Motor neuron (in vitro differentiated cells): ENCODE measurements at places on chromosomes 1 and 21.

DNA sequence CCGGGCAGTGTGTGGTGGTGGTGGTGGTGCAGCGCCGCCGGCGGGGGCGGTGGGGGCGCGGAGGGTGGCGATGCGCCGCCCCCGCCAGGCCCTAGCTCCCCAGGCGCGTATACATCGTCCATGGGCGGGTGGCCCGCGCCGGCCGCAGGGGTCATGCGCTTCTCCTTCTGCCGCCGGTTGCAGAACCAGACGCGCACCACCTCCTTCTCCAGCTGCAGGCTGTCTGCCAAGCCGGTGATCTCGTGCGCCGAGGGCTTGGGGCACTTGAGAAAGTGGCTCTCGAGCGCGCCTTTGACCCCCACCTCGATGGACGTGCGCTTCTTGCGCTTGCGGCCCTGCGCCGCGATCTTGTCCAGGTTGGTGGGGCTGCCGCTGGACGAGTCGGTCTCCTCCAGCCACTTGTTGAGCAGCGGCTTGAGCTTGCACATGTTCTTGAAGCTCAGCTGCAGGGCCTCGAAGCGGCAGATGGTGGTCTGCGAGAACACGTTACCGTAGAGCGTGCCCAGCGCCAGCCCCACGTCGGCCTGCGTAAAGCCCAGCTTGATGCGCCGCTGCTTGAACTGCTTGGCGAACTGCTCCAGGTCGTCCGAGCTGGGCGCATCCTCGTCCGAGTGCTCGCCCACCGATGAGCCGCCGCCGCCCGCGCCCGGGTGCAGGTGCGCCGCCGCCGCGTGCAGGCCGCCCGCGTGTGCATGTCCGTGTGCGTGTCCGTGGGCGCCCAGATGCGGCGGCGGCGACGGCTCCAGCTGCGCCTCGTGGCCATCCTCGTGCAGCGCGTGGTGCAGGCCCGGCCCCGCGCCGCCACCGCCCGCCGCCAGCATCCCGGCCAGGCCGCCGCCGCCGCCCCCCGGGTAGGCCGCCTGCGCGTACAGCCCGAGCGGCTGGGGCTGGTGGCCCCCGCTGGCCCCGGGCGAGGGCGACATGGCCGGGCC, 926 bp downstream of the POU3F1 start:
- ATAC-seq, result peak; percentile 1

GRCh38 chr1:239233626-239234025, 152.7 kb upstream of the CHRM3 start:
- no peak for ATAC-seq

DNA sequence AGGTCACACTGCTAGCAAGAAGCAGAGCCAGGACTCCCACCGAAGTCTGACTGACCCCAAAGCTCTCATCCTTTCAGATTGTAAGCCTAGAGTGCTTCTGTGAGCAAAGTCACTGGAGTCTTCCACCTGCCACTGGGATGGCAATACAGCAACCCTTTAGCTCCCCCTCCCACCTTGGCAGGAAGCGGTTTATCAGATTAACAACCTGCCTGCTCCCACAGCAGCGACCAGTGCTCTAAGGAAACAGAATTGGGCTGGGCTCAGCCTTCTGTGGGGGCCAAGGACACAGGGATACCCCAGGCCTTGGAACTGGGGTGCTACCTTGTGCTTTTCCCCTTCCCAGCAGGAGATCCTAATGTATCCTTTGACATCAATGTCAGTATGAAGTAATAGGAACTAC, 76.0 kb downstream of the GFI1 start:
- ATAC-seq, result no peak

DNA sequence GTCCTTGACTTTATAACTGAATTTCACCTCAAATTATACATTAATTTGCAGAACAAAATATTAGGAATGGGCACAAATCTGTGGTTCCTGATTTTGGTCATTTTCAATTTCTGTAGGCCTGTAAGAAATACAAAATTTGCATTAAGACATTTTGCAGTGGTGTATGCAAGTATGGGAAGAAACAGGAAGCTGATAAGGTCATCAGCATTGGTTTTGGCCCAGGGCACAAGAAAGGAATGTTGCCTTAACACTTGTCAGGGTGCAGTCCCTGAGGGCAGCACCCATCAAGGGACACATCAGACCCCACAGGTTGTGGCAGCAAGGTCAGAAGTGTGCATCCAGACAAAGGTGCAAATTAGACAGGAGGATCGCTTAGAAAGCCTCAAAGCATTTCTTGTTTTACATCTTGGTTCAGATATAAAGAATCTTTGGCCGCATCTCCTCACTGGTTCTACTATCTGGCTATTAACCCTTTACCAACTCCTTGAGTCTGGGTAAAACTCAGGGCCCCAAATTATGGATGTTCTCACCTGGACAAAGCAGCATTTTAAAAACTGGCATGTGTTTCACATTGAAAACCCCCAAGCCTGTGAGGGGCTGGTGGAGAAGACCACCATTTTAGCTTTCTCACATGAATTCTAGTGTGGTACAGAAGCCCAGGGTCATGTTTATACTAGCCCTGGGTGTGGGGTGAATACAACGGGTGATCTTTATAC, 182.4 kb downstream of the CDC7 start:
- no peak for ATAC-seq

DNA sequence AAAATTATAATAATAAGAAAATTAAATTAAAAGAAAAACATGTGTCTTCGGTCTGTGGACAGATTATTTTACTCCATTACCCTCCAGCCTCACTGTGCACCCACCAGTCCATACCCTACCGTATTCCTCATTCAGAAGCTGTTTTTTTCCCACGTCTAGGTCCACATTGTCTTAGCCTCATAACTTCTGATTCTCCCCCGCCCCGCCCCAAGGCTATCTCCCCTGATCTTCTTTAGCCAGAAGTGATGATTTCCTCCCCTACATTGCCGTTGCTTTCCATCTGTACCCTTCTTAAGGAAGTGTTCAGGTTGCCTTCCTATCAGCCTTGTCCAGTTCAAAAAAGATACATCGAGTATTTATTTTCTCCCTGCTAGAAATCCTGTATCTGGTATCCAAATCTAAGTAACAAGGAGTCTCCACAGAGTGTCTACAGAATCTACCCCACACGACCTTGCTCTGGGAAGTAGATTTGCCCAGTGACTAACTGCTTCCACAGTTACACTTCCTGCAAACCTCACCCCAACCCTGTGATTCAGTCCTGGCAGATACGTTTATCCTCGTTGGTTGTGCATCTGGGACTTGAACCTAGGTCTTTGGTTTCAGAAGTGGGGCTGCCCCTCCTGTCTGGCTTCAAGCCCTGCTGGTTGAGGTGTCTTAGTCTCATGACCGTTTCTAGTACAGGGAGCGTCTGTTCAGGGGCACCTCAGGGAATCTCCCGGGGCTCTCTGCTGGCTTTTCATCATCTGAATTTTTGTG, 470.2 kb downstream of the CAMTA1 start:
- no peak for ATAC-seq

- ATAC-seq, result no peak
Measured at GRCh38 chr21:16879479-16879878, 633.4 kb upstream of the CXADR start.

GRCh38 chr1:33971913-33972312, 108.0 kb downstream of the HMGB4 start:
- ATAC-seq, result no peak

GRCh38 chr1:7366955-7367665, 404.0 kb upstream of the VAMP3 start:
- ATAC-seq, result peak; percentile 27

- no peak for ATAC-seq
Measured at GRCh38 chr1:111062081-111062480, 77.8 kb downstream of the DRAM2 start.

- no peak for ATAC-seq
Measured at GRCh38 chr1:53869454-53870117, 20.0 kb downstream of the YIPF1 start.

GRCh38 chr1:102420034-102420433, 423.3 kb upstream of the OLFM3 start:
- no peak for ATAC-seq

GRCh38 chr1:24457866-24458265, 42.3 kb downstream of the NIPAL3 start:
- ATAC-seq, result no peak

DNA sequence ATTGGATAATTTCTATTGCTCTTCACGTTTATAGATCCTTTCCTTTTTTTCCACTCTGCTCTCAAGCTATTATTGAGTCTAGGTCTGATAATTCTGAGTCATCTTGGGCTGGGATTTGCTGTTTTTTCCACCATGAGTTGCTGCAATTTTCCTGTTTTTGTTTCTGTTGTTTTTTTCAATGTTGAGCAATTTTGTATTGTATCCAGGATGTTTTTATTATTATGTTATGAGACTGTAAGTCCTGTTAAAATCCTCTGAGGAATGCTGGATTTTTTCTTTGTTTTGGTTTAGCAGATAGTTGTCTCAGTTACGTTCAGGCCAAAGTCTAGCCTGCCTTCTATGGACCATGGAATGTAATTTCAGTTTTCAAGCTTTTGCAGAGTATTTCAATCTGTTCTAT, 13.0 kb upstream of the SLC35A3 start:
- no peak for ATAC-seq

DNA sequence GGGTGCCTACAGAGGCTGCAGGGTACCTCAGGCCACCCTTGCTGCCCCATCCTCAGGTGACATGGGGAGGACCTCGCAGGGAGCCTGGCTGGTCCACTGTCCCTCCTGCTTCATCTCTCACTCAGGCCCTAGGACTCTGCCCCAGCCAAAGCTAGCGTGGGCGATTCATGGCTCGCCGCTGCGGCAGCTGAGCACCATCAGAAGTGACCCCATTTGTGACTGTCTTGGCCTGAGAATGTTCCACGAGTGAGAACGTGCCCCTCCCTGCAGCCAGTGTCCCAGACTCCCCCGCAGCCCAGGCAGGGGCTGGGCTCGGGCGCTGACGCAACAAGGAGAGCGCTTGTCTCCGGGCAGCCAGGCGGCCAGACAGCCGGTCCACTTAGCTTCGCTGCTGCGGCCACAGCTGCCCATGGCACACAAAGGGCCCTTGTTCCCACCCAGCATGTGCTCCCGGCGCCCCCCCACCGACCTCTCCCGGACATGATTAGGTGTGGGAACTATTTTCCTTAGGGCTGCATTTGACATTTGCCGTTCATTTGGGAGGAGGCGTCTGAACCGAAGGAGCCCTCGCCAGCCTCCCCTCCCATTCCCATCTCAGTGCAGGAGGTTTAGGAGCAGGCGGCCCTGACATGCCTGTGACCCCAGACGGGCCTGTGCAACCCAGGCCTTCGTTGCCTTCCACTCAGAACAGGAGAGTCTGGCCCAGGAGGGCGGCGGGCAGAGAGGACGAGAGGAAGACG, 19.3 kb upstream of the POFUT2 start:
- ATAC-seq, result no peak

DNA sequence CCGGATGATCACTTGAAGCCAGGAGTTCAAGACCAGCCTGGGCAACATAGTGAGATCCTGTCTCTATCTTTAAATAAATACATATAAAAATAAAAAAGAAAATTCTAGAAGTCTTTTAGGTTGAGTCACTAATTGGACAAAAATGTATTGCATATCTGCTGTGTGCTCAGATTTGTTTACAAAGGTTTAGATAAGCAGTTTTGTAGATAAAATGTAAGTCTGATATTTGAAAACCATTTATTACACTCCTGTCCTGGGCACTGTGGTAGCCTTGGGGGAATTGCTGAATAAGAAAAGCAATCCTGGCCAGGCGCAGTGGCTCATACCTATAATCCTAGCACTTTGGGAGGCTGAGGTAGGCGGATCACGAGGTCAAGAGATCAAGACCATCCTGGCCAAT, 11.6 kb downstream of the GMEB1 start:
- no peak for ATAC-seq
